ENCODE measurements at places on chromosomes 2 and 18. TPM values are rescaled to one million over a fixed set of nuclear protein-coding genes. Genes with fewer than 3 reads are reported as not detected.

- H3K4me1 ChIP-seq: peaks cover 6% of the 10 kb centered on the region
- H3K27ac ChIP-seq: no peak overlapping the region
- H3K27me3 ChIP-seq: no peaks in the 10 kb centered on the region
- DNase-seq: no peak
Observed at GRCh38 chr2:128552141-128552805, 233.6 kb upstream of the HS6ST1 start.

GRCh38 chr2:228864131-228864530 is 407.0 kb downstream of the PID1 start:
- H3K4me1 ChIP-seq: no peaks in the 10 kb centered on the region
- DNase-seq: no peak
- H3K27me3 ChIP-seq: no peaks in the 10 kb centered on the region
- H3K27ac ChIP-seq: no peak overlapping the region

GRCh38 chr2:52879561-52879960 is 888.0 kb upstream of the CHAC2 start:
- no peak overlapping the region for H3K4me3 ChIP-seq
- DNase-seq: no peak
- H3K27me3 ChIP-seq: no peaks in the 10 kb centered on the region
- H3K4me1 ChIP-seq: no peaks in the 10 kb centered on the region
- H3K27ac ChIP-seq: no peak overlapping the region

- H3K27me3 ChIP-seq: no peaks in the 10 kb centered on the region
- no peaks in the 10 kb centered on the region for H3K36me3 ChIP-seq
- no peak overlapping the region for H3K27ac ChIP-seq
Observed at GRCh38 chr2:54773838-54774237, 50.4 kb downstream of the EML6 start.

DNA sequence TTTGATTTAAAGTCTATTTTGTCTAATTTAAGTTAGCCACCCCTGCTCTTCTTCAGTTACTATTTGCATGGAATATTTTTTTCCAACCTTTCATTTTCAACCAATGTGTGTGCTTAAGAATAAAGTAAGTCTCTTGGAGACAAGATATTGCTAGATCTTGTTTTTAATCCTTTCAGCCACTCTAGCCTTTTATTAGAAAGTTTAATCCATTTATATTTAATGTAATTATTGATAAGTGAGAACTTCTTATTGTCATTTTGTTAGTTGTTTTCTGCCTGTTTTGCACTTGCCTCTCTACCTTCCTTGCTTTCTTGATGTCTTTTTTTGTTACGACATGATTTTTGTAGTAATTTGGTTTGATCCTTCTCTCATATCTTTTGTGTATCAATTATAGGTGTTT is 46.4 kb downstream of the CCDC148 start:
- no peaks in the 10 kb centered on the region for H3K4me1 ChIP-seq
- no peak overlapping the region for H3K27ac ChIP-seq
- DNase-seq: no peak
- no peak overlapping the region for H3K4me3 ChIP-seq

GRCh38 chr2:238438856-238439849 is 12.4 kb downstream of the ASB1 start:
- peak overlapping the region; percentile 60 for H3K27ac ChIP-seq
- H3K27me3 ChIP-seq: no peaks in the 10 kb centered on the region
- DNase-seq: no peak
- no peaks in the 10 kb centered on the region for H3K4me1 ChIP-seq
- H3K36me3 ChIP-seq: peaks cover 40% of the 10 kb centered on the region

DNA sequence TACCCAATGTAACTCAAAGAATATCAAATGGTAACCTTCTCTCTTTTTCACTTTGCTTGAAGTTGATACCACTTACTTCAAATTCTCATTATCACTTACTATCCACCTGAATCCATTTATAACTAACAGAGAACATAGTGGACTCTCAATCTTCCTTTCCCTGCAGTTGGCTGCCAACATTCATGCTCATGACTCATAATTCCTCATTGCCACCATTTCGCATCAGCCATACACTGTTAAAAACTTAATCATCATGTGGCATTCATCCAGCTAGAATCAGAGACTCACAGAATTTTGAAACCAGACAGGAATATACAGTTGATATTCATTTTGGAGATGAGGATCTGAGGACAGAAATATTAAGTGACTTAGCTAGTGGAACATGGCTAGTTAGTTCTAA is 56.8 kb downstream of the SLC4A10 start:
- no peak for DNase-seq
- H3K27me3 ChIP-seq: no peaks in the 10 kb centered on the region
- no peaks in the 10 kb centered on the region for H3K36me3 ChIP-seq

GRCh38 chr2:119106301-119106897 is 52.2 kb downstream of the C1QL2 start:
- no peak overlapping the region for H3K4me3 ChIP-seq
- H3K27ac ChIP-seq: no peak overlapping the region
- no peaks in the 10 kb centered on the region for H3K27me3 ChIP-seq
- H3K36me3 ChIP-seq: no peaks in the 10 kb centered on the region

- no peaks in the 10 kb centered on the region for H3K27me3 ChIP-seq
- no peak overlapping the region for H3K27ac ChIP-seq
- H3K4me1 ChIP-seq: no peaks in the 10 kb centered on the region
- H3K4me3 ChIP-seq: no peak overlapping the region
- no peaks in the 10 kb centered on the region for H3K36me3 ChIP-seq
Observed at GRCh38 chr2:216589791-216590190, 43.4 kb upstream of the IGFBP2 start.

DNA sequence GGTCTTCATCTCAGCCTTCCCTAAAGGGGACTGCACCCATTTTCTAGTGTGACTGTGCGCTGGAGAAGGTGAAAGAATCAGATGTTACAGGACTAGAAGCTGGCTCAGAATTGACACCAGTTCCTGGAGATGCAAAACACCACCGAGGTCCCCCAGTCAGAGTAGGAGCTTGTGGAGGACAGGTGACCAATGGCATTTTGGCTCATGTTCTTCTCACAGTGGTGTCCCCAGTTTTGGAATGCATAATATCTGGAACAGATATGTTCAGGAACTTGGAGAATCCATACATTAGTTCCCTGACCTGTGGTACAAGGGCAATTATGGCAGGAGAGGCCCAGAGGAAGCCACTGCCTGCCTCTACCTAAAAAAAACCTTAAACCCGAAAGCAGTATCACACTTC is 66.3 kb downstream of the PSMG2 start:
- H3K27ac ChIP-seq: no peak overlapping the region
- H3K4me3 ChIP-seq: no peak overlapping the region
- no peaks in the 10 kb centered on the region for H3K27me3 ChIP-seq
- no peaks in the 10 kb centered on the region for H3K36me3 ChIP-seq
- no peak for DNase-seq

- no peak overlapping the region for H3K4me3 ChIP-seq
- H3K36me3 ChIP-seq: no peaks in the 10 kb centered on the region
- H3K27me3 ChIP-seq: no peaks in the 10 kb centered on the region
- H3K4me1 ChIP-seq: no peaks in the 10 kb centered on the region
- no peak for DNase-seq
Observed at GRCh38 chr18:71045331-71046065, 756.7 kb downstream of the SOCS6 start.

GRCh38 chr2:24421668-24422067 is 61.3 kb upstream of the ITSN2 start:
- H3K27ac ChIP-seq: no peak overlapping the region
- no peaks in the 10 kb centered on the region for H3K4me1 ChIP-seq
- H3K27me3 ChIP-seq: no peaks in the 10 kb centered on the region
- no peak overlapping the region for H3K4me3 ChIP-seq
- H3K36me3 ChIP-seq: no peaks in the 10 kb centered on the region

- no peak for DNase-seq
- H3K4me1 ChIP-seq: no peaks in the 10 kb centered on the region
- no peak overlapping the region for H3K4me3 ChIP-seq
- no peaks in the 10 kb centered on the region for H3K36me3 ChIP-seq
- H3K27me3 ChIP-seq: no peaks in the 10 kb centered on the region
Observed at GRCh38 chr18:68394705-68395104, 320.2 kb downstream of the TMX3 start.

DNA sequence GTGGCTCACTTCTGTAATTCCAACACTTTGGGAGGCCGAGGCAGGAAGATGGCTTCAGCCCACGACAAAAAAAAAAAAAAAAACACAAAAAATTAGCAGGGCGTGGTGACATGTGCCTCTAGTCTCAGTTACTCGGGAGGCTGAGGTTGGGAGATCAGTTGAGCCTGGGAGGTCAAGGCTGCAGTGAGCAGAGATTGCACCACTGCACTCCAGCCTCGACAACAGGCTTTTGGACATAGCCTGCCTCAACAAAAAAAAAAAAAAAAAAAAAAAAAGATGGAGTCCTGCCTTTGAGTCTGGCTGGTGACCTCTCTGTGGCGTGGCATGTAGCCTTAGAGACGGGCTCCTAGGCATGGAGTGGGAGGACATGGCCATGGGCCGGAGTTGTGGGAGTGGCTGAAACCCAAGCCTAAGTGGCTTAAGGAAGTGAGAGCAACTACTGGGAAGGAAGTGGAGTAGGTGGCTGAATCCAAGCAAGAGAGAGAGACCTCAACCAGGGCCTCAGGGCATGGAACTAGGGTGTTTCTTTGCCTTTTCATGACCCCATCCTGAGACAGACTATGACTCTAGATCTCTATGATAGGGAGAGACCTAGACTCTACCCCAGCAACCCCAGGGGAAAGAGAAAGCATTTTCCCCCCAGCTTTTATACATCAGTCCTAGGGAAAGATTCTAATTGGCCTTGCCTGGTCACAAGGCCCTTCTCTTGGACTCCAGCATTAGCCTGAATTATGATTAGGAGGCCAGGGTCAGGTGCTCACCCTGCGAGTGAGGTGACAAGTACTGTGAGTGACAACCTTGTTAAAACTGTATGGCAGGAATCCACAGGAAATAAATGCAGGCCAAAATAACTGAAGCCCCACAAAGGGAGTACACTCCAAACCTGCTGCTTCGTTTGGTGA is 34.2 kb downstream of the NPAS2 start:
- H3K4me3 ChIP-seq: no peak overlapping the region
- no peak overlapping the region for H3K27ac ChIP-seq
- H3K36me3 ChIP-seq: no peaks in the 10 kb centered on the region
- no peak for DNase-seq

DNA sequence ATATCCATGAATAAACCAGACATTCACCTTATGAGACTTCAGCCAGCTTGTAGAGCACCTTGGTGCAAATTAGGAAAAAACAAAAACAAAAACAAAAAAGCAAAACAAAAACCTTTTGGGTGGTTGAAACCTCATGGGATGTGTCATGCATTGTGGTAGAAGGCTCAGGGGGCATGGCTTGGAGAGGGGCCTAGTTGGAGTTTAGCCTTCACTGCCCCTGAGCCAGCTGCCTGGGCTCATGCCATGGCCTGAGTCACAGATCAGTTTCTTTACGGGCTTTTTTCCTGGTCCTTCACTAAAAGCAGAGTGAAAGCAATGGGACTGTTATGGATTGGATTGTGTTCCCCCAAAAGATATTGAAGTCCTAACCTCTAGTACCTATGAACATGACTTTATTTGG is 22.0 kb upstream of the DAPL1 start:
- H3K27me3 ChIP-seq: no peaks in the 10 kb centered on the region
- peaks cover 8% of the 10 kb centered on the region for H3K4me1 ChIP-seq
- H3K36me3 ChIP-seq: no peaks in the 10 kb centered on the region
- no peak overlapping the region for H3K4me3 ChIP-seq

- H3K4me1 ChIP-seq: peaks cover 29% of the 10 kb centered on the region
- peak overlapping the region; percentile 76 for H3K4me3 ChIP-seq
- DNase-seq: no peak
- no peaks in the 10 kb centered on the region for H3K36me3 ChIP-seq
Observed at GRCh38 chr18:31942291-31942998, 483 bp downstream of the TRAPPC8 start.

DNA sequence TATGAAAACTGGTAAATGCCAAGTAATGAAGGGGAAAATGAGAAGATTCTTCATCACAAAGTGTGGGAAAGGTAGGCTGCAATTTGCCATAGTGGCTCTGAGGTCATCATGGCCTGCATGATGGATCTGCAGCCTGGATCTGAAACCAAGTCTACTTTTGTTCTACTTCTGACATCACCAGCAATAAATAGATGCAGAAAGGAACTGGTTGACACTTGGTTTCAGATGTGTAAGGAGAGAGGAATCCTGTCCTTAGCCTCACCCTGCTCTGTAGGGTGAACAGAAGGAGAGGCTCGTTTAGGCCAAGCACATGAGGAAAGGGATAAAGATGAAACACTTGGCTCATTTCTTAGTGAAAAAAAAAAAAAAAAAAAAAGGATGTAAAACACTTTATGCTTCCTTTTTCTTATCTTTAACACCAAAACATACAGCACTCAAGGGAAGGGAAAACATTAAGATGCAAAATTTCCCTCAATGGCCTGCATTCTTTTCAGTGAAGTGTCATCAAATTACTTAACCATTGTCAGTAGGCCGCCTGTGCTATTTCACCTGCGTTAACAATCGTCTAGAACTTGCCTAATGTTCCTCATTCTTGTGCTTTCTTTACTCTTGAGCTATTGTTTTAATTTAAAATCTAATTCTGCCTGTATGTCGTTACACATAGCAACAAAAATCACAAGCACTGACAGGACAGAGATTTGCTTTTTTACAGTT is 3.9 kb downstream of the NEB start:
- no peaks in the 10 kb centered on the region for H3K4me1 ChIP-seq
- no peak for DNase-seq
- no peak overlapping the region for H3K27ac ChIP-seq
- no peaks in the 10 kb centered on the region for H3K36me3 ChIP-seq
- no peak overlapping the region for H3K4me3 ChIP-seq
- no peaks in the 10 kb centered on the region for H3K27me3 ChIP-seq

The FSHR gene
- total RNA-seq: not detected

The FBXO48 gene
- total RNA-seq: 1.1 TPM

The MRPL33 gene
- total RNA-seq: 104 TPM

The AQP12A gene
- total RNA-seq: not detected

The ADGRF3 gene
- total RNA-seq: not detected

The SATB2 gene
- total RNA-seq: 10.2 TPM

The ANO7 gene
- 1.2 TPM for total RNA-seq

The NCKAP5 gene
- total RNA-seq: 5.1 TPM

The NLRC4 gene
- total RNA-seq: 3.6 TPM

The AOX1 gene
- total RNA-seq: 105 TPM

The ABCG5 gene
- total RNA-seq: not detected

The RBKS gene
- 1.2 TPM for total RNA-seq

The DSC3 gene
- 12.4 TPM for total RNA-seq

The ADRA2B gene
- total RNA-seq: 4.5 TPM

The SULT1C2 gene
- total RNA-seq: not detected
